CD4-positive, alpha-beta T cell treated with Interleukin-2 at 100 ng/mL for 4 hours (primary cell): ENCODE measurements at places on chromosomes 3 and 15.

DNA sequence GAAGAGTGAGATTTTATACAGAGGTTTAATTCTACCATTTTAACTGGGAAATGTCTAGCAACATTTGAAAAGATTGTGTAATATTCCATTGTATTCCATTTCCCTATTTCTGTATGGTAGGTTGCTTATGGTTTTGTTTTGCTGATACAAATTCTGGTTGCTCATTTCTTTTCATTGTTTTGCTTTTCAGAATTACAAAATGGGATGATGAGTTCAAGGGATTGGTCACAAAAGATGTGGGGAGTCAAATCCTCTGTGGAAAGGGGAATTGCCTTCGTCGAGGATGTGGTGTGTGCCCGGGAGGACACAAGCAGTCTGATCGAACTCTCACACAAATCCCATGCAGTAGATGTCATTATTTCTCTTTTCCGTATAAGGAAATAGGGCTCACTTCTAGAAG is 18.3 kb downstream of the SLCO3A1 start:
- no peak for DNase-seq

GRCh38 chr3:156218353-156218744 is 98.0 kb downstream of the KCNAB1 start:
- no peak for DNase-seq

- DNase-seq, result no peak
Observed at GRCh38 chr15:77030048-77030927, 35.4 kb downstream of the PSTPIP1 start.

DNA sequence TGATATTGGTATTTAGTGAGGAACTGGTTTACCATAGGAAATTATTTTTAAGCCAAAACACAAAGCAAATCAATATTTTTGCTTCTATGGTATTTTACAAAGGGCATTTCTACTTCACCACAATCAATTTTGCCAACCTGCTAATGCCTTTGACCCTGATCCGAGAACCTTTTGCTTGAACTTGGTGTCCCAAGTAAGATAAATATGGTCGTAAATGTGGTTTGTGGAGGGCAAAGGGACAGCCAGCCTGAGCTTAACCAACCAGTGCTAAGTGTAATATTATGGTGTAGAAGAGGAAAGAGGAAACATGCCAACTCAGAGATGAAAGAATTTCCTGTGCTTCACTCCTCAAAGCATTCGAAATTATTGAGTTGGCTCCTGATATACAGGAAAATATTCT is 148.4 kb downstream of the C3orf38 start:
- DNase-seq, result no peak

- no peak for DNase-seq
Observed at GRCh38 chr15:90047956-90048575, 46.9 kb downstream of the ZNF710 start.

DNA sequence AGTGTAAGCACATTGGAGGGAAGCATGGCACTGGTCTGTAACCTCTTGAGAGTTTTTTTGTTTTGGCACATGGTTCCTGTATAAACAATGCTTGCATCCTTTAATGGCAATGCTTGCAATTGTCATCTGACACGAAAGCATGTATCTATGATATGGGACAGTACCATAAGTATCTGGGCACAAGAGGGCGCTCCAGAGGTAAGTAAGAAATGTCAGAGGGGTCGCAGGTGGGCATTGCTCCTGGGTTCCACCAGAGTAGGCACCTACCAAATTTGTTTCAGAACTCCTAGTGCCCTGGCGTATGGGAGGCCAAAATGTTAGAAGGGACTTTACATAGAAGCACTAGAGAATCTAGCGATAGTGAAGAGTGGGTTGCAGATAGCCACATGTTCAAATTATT is 58.7 kb upstream of the BCHE start:
- DNase-seq, result no peak

DNA sequence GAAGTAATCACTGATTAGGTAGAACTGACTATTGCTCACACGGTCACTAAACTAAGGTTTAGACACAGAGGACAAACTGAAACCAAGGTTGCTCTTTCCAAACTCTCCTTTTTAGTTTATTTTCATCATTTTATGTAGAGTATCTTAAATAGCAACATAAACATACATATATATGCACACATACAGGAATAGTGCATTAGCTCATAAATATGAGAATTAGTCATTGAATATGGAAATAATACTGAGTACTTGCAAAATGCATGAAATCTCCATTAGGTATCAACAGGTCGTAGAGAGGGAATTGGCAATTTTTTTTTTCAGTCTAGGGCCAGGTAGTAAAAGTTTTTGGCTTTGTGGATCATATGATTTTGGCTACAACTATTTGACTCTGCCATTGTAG is 557.1 kb downstream of the NLGN1 start:
- no peak for DNase-seq

DNA sequence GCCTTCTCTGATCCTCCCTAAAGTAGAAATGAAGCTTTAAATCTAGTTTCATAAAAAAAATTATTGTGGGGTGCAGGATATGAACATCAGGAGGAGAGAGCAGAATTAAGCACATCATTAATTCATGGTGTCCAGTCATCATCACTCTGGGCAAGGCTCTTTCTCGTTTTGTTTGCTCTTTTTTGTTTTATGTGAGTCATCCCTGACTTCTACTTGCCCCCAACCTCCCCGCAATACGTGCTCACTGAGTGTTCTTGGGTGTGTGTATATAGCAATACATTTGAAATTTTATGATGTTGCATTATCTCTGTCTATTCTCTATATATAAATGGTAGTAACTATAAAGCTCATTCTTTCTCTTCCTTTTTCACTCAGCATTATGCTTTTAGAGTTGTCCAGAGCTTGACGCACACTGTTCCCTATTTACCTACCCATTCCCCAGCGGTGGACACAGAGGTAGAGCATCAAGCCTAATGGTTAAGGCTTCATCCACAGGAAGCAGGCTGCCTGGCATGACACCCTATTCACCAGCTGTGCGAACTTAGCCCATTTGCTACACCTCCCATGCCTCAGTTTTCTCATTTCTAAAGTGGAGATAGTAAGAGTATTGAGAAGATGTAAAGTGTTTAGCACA is 72.3 kb downstream of the CD200R1L start:
- DNase-seq, result peak; percentile 42

GRCh38 chr15:50137330-50137761 is 18.3 kb upstream of the ATP8B4 start:
- DNase-seq, result no peak

DNA sequence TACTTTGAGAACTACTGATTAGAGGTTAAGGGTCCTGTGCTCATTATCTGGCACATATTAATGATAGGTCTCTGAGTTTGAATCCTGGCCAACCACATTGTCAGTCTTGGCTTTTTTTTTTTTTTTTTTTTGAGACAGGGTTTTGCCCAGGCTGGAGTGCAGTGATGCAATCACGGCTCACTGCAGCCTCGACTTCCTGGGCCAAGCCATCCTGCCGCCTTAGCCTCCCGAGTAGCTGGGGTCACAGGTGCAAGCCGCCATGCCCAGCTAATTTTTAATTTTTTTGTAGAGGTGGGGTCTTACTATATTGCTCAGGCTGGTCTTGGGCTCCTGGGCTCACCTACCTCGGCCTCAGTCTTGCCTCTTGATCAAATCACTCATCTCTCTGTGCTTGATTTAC is 547 bp upstream of the PCCB start:
- DNase-seq, result no peak

GRCh38 chr15:26572602-26573350 is 200.1 kb downstream of the GABRB3 start:
- no peak for DNase-seq

- no peak for DNase-seq
Observed at GRCh38 chr15:37397266-37398022, 297.1 kb upstream of the MEIS2 start.

GRCh38 chr3:173538410-173538809 is 140.9 kb downstream of the NLGN1 start:
- no peak for DNase-seq

DNA sequence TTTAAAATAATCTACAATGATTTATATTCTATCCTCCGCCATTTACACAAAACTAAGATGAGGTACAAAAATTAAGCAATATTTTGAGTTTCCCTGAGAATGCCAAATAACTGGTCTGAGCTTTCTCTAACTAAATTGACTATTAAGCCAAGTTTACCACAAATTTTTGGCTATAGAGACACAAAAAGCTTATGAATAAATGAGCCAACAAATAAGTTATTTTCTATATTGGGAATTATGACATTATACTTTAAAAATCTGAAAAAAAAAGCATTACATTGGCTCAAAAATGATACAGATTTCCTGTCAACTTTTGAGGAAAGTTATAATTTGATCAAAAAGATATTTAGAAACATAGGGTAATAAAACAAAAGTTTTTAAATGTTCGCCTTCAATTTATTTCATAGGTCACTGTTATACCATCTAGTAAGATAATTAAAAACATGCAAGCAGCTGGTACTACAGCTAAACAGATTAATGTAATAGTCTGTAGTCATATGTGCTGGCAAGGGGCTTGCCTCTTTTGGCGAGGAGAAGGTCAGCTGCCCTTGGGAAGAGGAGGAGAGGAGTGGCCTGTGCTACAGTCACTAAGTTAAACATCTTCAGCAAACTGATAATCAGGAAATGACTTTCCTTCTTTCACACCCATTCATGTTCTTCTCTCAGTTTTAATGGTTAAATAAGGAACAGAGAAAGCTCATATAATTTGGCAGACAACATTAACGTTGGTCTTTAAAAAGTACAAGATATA is 318.5 kb downstream of the TBC1D5 start:
- no peak for DNase-seq

DNA sequence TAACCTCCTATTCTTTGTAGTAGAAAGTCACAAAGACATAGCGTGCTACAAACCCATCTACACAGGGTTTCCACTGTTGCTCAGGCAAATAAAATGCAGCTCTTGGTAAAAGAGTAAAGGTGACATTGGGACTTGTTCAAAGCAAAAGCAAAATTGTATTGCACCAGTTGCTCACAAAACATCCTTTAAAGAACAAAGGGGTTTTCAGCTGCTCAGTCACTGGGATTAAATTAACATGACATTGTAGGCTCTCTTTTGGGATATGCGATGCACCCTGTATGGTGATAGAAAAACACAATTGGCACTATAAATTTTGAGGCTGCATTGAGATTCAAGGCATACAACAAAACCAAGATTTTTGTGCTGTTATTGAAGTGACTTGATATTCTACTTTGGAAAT is 447.3 kb upstream of the CNTN3 start:
- no peak for DNase-seq

GRCh38 chr15:82129761-82130160 is 83.9 kb upstream of the MEX3B start:
- DNase-seq, result no peak

DNA sequence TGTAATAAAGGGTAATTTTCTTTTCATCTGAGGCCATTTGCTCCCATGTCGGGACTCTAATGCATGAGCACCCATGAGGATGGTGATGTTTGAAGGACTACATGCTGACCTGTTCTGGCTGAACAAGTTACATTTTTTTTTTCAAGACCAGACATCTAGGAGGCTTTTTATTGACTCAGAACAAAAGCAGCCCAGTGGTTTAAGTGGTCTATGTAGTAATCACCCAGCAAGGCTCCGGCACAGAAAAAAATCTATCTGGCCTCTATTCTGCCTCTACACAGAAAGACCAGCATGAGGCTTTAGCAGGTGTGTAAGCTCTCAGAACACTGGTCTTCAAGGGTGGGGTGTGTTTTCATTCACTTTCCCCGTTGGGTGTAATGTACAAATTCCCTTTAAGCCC is 95.1 kb upstream of the ZBED2 start:
- no peak for DNase-seq

- peak; percentile 60 for DNase-seq
Observed at GRCh38 chr3:152309535-152310307, 41.0 kb downstream of the MBNL1 start.

DNA sequence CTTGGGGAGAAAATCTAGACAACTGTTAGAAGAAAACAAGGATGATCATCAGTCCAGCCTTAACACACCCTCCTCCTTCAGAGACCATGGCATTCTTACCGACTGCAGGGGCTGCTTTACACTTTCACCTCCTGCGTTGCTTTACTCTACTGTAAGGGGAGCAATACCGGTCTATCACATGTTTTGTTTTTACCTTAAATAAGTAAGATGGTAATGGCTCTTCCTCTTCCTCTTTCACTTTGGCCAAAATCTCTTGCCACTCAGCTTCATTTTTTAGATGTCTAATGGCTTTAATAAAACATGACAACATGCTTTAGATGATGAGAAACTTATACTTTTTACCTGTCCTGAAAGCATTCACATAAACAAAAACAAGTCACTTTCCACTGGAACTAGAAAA is 33.4 kb upstream of the STIMATE start:
- DNase-seq, result no peak

DNA sequence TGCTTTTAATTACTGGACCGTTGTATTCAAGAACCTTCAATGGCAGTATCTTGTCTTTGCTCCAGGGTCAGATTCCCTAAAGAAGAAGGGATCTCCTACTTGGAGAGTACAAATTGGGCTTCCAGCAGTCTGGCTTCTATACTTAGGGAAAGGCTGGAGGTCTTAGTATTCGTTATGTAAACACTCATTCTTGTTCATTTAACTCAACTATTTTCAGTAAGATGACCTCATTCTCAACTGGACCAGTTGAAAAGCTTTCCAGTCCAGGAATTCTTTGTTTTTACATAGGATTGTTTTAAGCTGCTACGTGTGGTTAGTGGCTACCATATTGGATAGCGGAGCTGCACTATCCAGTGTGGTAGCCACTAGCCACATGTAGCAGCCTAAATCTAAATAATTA is 4.6 kb downstream of the SENP5 start:
- DNase-seq, result no peak

- DNase-seq, result peak; percentile 92
Observed at GRCh38 chr15:40323239-40323952, at the start of gene INAFM2. Gene INAFM2 (plus strand): TSS chr15:40323692. CDS start chr15:40324056, 364 bp downstream.

- DNase-seq, result no peak
Observed at GRCh38 chr3:57659806-57660439, 33.0 kb downstream of the DENND6A start.

GRCh38 chr3:57820479-57820878 is 64.4 kb downstream of the SLMAP start:
- no peak for DNase-seq

DNA sequence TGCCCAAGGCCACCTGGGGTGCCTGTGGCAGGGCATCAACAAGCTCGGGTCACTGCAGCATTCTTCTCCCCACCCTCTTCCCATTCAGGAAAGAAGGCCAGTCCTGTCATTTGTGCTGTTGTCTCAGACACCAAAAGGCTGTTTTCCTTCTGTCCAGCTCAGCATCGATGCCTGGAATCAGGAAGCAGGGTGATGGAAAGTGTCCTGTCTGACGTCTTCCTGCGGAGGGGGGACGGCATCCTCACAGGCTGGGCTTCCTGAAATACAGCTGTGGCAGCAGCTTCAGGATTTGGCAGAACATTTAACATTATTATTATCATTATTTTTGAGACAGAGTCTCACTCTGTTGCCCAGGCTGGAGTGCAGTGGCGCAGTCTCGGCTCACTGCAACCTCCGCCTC is 33.0 kb upstream of the ANKDD1A start:
- no peak for DNase-seq

GRCh38 chr3:13013151-13013561 is 60.1 kb downstream of the IQSEC1 start:
- DNase-seq, result no peak

DNA sequence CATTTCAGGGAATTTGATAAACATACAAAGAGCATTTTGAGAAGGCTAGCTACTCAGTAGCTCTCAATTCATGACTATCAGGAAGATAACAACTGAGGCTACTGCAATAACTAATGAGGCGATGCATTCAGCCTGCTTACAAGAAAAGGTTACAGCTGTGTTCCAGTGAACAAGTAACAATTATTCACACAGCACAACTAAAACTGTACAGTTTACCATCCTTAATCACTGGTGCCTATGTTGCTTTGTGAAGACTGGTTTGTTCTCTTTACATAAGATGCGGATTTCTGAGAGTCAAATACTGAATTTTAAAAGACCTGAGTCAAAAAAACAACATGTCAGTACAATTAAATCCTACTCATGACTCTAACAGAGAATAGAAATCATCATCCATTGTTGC is 526.3 kb downstream of the OTOL1 start:
- no peak for DNase-seq
